ENCODE measurements at places on chromosomes 1 and 21. TPM values are rescaled to one million over a fixed set of nuclear protein-coding genes. Genes with fewer than 3 reads are reported as not detected.
A peak's percentile ranks its signal among the peaks of the same experiment; 100 is the strongest.

DNA sequence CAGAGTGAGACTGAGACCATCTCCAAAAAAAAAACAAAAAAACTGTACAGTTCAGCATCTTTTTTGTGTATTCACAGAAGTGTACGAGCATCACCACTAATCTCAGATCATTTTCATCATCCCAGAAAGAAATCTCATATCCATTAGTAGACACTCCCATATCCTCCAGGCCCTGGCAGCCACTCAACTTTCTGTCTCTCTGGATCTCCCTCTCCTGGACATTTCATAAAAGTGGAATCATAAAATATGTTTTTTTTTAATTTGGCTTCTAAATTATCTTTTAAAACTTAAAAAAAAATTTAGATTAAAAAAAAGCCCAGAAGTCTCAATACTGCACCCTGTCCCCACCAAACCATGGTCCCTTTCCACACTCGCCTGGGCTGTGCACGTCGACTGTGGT, 22.1 kb downstream of the RIPPLY3 start:
- DNase-seq = no peak

The KCNK1 gene
- total RNA-seq = not detected

DNA sequence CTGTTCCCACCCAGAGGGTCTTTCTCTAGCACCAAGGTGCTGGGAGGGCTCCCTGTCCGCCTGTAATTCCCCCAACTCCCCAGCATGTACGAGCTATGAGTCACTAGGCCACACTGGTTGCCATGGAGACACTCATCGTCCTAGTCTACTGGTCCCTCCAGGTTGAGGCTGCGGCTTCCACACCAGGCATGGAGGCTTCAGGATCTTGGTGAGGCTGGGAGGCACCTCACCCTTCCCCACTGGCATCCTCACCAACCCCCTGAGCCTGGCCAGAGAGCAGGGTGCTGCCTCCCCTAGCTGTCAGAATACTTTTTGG, 75.6 kb upstream of the KAZN start:
- DNase-seq = peak; percentile 37

The SSBP3 gene
- 42.1 TPM for total RNA-seq

DNA sequence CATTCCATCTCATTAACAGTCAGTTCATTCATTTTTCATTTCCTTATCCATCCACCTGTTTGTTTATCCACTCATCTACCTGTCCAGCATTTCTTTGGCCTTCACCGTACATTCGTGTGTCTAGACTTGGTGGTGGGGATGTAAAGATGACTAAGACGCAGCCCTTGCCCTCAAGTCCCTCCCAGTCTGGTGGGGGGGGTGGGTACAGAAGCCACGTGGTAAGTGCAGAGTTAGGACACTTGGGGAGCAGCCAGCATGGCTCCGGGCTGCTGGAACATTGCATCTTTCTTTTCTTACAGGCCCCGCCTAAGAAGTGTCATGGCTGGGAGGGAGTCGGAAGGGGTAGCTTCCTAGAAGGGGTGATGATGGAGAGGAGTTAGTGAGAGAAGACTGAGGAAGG, 17.2 kb downstream of the KIF26B start:
- no peak for DNase-seq

DNA sequence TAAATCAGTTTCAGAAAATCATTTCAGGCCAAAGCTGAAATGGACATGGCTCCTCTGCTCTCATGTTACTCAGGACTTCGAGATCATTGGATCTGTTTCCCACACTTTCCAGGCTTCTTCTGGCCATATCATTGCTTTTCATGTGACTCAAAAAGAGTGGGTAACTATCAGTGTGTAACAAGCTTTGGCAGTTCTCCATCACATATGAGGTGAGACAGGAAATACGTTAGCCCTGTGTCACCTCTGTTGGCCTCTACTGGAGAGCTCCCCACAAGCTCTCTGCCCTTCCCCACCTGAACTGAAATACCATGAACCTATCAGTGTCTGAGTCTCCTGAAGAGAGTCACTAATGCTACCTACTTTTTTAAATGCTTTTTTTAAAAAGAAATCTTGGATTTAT, 128.2 kb downstream of the LBR start:
- no peak for DNase-seq
